Endodermal cell (in vitro differentiated cells): ENCODE measurements at places on chromosomes 3 and 15.

DNA sequence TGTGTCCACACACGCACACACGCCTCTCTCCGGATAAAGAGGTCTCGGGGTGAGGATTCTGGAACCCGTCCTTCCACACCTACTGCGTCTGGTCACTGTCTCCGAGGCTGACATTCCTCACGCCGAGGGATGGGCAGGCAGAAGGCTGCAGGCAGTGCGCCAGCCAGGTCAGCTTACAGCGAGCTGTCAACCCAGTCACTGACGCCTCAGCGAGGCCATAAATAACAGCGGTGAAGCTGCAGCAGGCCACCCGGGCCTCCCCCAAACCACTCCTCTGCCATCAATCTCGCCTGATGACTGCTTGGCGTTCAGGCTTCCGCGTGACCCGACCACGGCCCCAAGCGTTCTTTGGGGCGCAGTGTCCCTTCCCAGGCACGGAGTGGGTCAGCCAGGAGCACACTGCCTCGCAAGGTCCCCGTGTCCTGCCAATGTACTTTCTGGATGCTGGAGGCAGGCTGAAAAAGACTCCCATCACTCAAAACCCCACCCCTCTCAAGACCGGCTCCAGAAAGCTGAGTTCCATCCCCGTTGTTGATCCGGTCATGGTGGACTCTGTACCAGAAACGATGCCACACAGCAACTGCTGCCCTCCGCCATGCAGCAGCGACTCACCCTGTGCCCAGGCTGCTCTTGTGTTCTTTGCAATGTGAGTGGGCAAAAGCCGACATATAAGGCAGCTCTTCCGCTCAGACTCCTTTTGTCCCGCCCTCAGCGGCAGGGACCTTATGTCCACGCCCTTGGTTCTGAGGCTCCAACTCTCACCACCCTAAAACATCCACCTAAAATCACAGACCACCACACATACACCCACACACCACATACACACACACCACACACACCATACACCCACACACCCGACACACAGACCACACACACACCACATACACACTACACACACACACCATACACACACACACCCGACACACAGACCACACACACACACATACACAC is 27.1 kb downstream of the CPN2 start:
- no peak for DNase-seq

DNA sequence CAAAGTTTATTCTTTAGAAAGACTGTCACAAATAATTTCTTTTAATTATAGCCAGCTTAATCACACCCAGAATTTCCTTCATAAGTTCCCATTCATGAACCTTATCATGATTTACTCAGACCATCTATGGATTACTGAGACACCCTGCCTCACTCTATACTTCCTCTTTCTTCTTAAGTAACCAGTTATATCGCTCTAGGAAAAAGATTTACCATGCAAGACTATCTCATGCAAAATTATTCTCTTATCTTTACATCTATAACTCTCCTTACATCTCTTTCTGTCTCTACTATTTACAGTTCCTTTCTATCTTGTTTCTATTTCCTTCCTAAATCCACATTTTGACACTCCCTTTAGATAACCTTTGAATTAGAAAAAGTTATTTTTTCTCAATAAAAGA is 316.8 kb downstream of the POLQ start:
- no peak for DNase-seq

GRCh38 chr3:18232317-18232716 is 192.8 kb downstream of the SATB1 start:
- no peak for DNase-seq

- no peak for DNase-seq
These were observed 3.5 kb downstream of the TNFSF10 start for GRCh38 chr3:172519740-172520139.

- peak; percentile 18 for DNase-seq
These were observed 134.7 kb downstream of the KLF13 start for GRCh38 chr15:31461375-31461774.

GRCh38 chr3:136194409-136195257 is 1.5 kb downstream of the MSL2 start:
- DNase-seq = peak; percentile 69

DNA sequence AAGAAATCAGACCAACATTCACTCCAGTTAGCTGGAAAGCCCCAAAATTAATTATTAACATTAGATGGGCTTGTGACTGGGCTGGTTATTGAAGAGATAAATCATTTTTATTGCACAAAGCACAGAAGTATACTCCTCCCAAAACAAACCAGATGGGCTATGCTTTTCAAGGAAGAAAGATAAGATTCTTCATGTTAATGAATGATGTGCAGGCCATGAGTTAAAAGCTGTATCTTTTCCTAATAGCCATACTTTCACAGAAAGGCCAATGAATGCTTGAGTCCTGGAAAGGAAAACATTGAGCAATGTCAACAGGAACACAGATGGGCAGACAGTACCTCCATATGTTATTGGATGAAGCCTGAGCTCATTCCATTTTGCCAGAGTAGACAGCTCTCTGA is 55.4 kb downstream of the OCA2 start:
- DNase-seq = no peak

- peak; percentile 63 for DNase-seq
These were observed 2.7 kb upstream of the DCAF1 start for GRCh38 chr3:51502562-51502910.

- no peak for DNase-seq
These were observed 168.4 kb downstream of the WDR72 start for GRCh38 chr15:53591041-53591440.

- DNase-seq = no peak
These were observed 2.4 kb downstream of the ACAP2 start for GRCh38 chr3:195440379-195440778.

GRCh38 chr3:196096382-196096953 is 14.6 kb upstream of the TFRC start:
- DNase-seq = no peak

- no peak for DNase-seq
These were observed 20.0 kb downstream of the COPS2 start for GRCh38 chr15:49135342-49135857.

DNA sequence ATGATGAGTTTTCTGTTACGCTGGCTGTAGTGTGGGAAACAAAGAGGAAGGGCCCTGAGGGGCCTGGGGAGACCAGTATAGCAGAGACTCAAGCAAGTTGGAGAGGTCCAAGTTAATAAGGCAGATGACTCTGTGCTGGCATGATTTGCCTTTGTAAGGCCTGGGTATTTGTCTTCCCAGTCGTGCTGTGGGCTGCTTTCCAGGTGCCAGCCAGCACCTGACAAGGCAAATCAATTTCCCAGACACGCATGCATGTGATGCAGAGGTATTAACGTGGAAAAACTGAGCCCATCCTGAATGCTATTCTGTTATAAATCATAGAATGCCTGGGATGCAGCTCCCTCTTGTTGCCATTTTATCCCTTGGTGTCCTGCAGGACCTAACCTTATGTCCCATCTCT is 175.6 kb downstream of the MFSD1 start:
- DNase-seq = no peak

GRCh38 chr15:59764775-59765174 is 75.7 kb upstream of the BNIP2 start:
- DNase-seq = no peak

- DNase-seq = no peak
These were observed 274.8 kb upstream of the TRIM42 start for GRCh38 chr3:140403079-140403478.

GRCh38 chr15:35087759-35088158 is 2.7 kb upstream of the NANOGP8 start:
- DNase-seq = no peak

DNA sequence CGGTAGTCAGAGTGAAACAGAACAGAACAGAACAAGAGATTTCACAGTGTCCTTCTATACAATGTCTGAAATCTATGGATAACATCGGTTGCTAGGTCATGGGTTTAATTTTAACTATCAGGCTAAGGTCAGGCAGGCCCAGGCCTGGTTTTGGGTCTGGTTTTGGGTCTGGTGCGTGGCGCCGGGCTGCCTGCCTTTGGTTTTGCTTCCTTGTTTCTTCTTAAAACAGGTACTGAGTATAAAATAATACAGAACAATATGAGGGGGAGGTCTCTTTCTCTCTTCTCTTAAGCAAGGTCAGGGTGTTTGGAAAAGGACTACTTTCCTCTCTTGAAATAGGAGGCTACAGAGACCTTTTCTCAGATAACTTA is 1.4 kb downstream of the AEN start:
- DNase-seq = no peak

GRCh38 chr3:151218136-151218535 is 15.1 kb upstream of the GPR171 start:
- no peak for DNase-seq

DNA sequence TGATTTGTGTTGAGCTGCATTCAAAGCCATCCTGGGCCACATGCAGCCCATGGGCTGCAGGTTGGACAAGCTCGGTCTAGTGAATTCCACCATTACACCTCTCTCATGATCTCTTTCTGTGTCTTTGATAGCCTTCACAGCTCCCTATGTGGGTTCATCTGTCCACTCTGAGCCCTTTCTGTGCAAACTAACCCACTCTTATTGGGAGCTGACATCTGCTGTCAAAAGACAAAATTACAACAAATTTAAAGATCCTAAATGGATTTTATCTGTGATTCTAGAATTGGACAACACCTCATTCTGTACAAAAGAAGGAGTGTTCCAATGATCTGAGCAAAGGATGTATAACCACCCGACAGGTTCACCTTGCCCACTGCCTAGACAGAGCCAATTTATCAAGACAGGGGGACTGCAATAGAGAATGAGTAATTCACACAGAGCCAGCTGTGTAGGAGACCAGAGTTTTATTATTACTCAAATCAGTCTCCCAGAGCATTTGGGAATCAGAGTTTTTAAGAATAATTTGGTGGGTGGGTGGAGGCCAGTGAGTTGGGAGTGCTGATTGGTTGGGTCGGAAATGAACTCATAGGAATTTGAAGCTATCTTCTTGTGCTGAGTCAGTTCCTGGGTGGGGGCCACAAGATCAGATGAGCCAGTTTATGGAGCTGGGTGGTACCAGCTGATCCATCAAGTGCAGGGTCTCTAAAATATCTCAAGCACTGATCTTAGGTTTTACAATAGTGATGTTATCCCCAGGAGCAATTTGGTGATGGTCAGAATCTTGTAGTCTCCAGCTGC is 2.6 kb upstream of the XYLB start:
- no peak for DNase-seq

DNA sequence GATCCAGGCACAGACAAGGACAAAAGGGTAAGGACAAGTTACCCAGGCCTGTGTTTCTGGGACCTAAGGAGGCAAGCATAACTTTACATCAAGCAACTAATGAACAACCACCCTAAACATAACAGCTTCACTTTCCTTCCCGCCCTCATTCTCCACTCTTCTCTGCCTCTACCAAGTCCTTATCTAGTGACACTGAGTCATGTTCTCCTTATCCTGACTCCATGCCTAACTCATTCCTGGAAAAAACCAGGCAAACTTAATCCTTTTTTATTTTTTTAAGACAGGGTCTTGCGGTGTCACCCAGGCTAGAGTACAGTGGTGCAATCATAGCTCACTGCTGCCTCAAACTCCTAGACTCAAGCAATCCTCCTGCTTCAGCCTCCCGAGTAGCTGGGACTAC is 44.5 kb downstream of the TMEM44 start:
- no peak for DNase-seq

- DNase-seq = no peak
These were observed 343.1 kb downstream of the OXSM start for GRCh38 chr3:26132942-26133341.

GRCh38 chr3:98778383-98778782 is 15.2 kb downstream of the ST3GAL6 start:
- no peak for DNase-seq

GRCh38 chr3:190972840-190973270 is 110.4 kb upstream of the GMNC start:
- DNase-seq = no peak
